Retinal pigment epithelial cell (primary cell): ENCODE measurements at places on chromosomes 3 and 15.

DNA sequence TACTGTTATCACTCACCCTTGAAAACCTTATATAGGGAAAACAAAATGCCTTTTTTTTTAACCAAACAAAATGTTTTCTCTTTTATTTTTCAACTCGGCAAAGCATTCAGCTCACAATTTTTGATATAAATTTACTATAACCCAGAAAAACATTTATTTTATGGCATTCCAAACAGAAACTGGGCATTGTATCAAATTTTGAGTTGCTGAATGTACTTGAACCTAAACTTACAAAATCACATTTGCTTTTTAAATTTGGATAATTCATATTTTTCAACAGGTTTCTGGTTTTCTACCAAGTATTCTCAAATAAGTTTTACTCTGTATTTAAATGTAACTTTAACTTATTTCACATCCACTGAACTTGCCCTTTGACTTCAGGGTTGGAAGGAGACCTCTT lies 405.6 kb downstream of the GRM7 start:
- DNase-seq: no peak

- no peak for DNase-seq
Measured at GRCh38 chr15:39125226-39125625, 455.7 kb upstream of the THBS1 start.

DNA sequence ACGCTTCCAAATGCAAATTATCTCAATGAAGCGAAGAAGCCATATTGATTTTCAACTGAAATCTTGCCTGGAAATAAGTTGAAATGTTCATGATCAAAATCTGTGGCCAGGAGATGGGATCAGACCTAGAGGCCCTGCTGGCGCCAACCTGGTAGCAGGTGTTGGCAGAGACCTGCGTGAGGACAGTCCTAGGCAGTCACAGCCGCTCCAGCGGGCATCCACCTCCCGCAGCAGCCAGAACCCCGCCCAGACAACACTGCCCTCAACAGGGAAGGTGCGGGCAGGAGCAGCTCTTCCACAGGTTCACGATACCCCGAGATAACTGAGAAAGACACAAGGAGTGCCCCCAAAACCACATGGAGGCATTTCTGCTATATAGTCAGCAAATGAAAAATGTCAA lies 145.3 kb downstream of the XXYLT1 start:
- DNase-seq: no peak

DNA sequence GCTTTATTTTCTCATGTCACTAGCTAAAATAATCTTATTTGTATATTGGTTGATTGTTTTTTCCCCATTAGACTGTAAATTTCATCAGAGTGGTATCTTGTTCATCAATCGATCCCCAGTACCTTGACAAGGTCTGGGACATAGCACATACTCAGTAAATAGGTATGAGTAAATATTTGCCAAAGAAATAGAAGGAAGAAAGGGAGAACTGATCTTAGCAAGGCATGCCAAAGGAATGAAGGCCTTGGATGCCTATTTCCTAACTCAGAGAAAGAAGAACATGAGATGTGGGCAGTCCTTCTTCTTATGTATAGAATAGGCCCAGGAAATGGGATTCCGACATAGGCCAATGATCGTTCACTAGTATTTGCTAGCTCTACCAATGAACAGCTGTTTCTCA lies 54.7 kb downstream of the ISL2 start:
- no peak for DNase-seq

GRCh38 chr15:73754461-73754860 lies 1.3 kb upstream of the INSYN1 start:
- no peak for DNase-seq

GRCh38 chr15:97979140-97979520 lies 18.6 kb downstream of the ARRDC4 start:
- no peak for DNase-seq

DNA sequence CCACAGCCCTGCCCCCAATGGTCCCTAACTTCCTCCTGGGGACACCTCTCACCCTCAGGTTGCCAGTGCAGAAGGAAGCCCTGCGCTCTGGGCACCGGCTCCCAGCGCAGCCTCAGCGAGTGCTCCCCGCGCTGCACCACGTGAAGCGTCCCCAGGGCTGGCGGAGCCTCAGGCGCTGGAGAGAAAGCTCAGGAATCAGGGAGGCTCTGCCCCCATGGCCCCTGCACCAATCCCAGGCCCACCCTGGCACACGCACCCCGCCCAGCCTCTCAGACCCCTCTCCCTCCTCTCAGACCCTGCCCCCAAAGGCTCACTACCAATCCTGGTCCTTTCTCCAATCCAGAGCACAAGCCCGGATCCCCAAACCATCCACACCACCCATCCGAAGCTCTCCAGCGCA lies 6.9 kb downstream of the COL7A1 start:
- no peak for DNase-seq

DNA sequence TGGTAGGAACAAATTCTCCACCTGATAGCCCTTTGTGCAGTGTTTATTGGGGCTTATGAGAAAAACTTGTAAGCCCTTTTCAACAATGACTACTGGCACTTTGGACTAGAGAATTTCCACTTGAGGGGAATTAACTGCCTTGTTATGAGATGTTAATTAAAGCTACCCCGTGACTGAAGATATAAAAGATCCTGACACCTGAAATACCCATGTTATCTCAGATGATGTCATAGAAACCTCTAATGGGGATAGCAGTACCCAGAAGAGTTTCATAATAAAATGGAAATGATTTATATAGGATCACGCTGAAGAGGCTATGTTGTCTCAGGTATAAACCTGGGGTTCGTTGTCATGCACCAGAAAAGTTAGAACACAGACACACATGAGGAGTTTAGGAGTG lies 14.5 kb upstream of the STAC start:
- no peak for DNase-seq

- peak; percentile 16 for DNase-seq
Measured at GRCh38 chr3:187292631-187293515, 1.3 kb upstream of the MASP1 start.

DNA sequence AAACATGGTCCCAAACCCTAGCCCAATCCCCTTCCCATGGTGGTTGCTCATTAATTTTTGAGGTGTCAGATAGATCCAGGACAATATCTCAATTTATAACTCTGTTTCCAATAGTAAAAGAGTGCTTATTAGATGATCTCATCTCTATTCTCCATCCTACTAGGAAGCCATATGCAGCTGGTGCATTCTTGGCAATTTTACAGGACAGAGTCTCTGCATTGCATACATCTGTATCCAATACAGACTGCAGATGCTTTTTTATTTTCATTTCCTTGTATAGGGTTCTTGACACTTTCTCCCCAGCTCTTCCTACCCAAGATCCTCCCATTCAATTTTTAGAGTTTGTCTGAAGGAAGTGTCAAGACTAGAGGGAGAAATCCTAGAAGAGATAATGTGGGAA lies 194.8 kb upstream of the DPH6 start:
- DNase-seq: no peak

- no peak for DNase-seq
Measured at GRCh38 chr3:164332831-164333802, 745.2 kb downstream of the SI start.

DNA sequence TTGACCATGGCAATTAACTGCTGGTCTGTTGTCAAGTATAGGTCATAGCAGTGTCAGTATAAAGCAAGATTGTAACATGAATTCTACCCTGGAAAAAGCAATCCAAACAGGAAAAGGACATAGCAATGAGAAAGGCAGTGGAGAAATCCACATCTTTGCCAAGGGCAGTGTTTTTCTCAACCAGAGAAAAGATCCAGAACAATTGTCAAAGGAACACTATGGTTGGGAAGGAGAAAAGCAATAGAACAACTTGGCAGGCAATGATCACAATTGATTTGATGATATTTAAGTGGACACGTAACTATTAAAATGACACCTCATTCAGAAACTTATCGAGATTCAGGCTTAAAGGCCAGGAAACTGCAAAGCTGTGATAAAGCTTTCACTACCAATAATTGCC lies 271.1 kb downstream of the DIPK2A start:
- no peak for DNase-seq

GRCh38 chr3:162525066-162525742 lies 1028.6 kb downstream of the OTOL1 start:
- peak; percentile 3 for DNase-seq

GRCh38 chr15:60396560-60396957 lies 1.2 kb downstream of the ANXA2 start:
- no peak for DNase-seq

GRCh38 chr3:32177702-32178198 lies 60.7 kb upstream of the CMTM8 start:
- DNase-seq: no peak

DNA sequence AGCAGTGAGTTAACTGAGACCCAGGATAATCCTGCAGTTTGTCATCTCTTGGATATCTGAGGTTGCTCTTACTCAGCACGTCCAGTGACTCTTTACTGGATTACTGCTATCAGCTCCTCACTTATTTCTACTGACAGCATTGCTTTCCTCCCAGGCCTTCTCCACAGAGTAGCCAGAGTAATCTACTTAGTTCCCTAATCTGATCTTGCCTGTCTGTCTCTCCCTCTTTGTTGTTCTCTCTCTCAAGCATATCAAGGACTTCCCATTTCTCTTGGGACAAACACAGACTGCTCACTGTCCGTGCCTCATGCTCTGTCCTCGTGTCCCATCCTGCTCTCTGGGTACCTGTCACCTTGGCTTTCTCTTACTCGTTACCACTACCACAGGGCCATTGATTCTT lies 376.2 kb downstream of the FEZF2 start:
- peak; percentile 11 for DNase-seq

GRCh38 chr3:48535578-48535977 lies 21.0 kb downstream of the PFKFB4 start:
- no peak for DNase-seq

GRCh38 chr3:49942651-49943050 lies 2.7 kb downstream of the RBM6 start:
- no peak for DNase-seq

- peak; percentile 4 for DNase-seq
Measured at GRCh38 chr3:196894557-196895295, 27.0 kb downstream of the SENP5 start.

DNA sequence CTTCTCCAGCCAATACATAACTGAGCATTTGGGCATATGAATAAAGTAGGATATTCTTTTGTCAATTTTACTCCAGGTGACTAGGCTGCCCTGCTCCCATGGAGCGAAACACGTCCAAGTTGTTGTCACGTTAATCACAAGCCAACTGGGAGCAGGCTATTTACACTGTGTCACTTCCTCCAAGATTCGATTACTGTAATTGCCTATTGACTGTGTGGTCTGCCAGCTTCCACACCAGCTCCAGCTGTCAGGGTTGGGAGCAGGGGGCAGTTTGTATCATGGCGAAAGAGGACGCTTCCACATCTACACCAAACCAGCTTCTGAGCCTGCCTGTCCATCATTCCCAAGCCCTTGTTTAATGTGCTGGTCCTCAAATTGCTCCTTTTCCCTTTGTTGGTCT lies 89.2 kb upstream of the RORA start:
- DNase-seq: no peak

GRCh38 chr3:117400303-117400702 lies 690.7 kb downstream of the TUSC7 start:
- DNase-seq: no peak

DNA sequence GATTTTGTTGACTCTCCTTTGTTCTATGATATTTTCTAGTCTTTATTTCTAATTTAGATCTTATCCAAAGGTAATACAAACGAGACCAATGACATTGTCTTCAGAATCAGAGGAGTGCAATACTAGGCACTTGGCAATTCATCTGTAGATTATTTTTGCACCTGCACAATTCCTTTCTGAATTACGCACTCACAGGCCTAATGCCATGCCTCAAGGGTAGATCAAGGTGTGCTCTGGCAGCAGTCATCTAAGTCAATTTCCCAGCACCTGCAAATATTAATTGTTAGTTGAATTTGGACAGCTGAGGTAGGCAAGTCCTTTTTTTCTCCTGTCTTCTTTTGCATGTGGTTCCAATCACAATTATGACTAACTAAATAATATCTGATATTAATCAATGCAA lies 653.2 kb downstream of the ROBO2 start:
- DNase-seq: no peak

DNA sequence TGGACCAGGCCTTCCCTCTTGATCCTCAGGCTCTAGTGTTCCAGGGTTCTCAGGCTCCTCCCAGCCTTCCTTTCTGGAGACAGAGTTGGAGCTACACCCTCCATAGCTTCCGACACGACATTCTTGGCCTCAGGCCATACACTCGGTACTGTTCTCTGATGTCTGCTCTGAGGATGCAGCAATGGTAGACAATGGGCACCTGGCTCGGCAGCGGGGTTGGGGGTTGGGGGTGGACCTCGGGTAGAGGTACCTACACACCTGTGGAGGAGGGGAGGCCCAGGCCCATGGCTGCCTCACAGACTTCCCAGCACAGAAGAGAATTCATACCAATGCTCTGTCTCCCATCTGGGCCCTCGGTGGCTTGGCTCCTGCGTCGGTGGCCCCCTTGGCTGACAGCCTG lies 21.4 kb downstream of the CCDC13 start:
- no peak for DNase-seq

- no peak for DNase-seq
Measured at GRCh38 chr3:184018424-184018973, 815 bp upstream of the ABCC5 start.

DNA sequence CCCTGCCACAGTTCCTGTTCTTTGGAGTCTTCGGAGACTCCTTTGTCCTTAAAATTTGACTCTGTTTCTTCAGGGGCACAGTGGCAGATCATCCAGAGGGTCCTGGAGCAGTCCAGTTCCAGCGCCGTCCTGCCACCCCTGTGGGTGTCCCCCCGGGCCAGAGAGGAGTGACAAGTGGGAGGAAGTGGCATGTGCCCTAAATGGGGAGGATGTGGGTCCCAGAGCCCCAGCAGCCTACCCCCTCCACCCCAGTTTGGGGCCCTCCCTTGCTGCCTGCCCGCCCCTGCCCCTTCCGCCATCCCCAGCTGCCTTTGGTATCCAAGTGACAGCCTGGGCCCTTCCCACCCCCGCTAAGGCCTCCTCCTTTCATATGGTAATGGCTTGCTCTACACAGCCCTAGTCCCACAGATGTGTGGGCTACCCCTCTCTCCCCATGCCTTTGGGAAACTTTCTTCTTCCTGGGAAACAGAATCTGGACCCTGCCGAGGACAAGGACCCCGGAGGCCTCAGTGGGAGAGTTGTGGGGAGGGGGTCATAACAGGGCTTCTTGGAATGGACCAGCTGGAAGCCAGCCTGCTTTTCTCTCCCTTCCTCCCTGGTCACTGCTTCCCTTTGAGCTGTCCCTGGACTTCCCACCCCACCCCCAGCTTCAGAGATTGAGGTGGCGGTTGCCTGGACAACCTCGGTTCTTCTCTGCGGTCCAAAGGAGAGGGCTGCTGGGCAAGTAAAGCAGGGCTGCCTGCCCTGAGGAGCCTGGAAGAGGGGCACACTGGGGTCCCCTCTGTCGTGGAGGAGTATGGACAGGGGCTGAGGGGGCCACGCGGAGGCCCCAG lies 43.2 kb downstream of the KLHL25 start:
- DNase-seq: no peak

- no peak for DNase-seq
Measured at GRCh38 chr15:80568876-80569605, 126.1 kb upstream of the ABHD17C start.

DNA sequence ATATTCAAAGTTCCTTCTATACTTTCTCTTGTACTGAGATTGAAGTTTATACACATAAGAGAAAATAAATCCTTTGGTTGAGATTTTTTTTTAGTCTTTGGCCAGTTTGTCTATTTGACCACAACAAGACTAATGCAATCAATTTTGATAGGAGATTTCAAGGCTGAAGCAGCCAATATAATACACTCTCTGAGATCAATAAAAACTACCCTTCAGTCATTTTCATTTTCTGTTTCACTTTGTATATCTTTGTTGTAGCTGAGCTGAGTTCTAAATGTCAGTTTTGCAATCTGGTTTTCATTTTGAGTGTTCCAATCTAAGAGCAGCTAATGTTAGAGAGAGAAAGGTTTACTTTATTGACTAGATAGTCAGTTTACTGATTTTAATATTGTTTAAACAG lies 623.8 kb upstream of the ROBO1 start:
- no peak for DNase-seq
